T-helper 17 cell (primary cell): ENCODE measurements at places on chromosomes 16 and 17.

DNA sequence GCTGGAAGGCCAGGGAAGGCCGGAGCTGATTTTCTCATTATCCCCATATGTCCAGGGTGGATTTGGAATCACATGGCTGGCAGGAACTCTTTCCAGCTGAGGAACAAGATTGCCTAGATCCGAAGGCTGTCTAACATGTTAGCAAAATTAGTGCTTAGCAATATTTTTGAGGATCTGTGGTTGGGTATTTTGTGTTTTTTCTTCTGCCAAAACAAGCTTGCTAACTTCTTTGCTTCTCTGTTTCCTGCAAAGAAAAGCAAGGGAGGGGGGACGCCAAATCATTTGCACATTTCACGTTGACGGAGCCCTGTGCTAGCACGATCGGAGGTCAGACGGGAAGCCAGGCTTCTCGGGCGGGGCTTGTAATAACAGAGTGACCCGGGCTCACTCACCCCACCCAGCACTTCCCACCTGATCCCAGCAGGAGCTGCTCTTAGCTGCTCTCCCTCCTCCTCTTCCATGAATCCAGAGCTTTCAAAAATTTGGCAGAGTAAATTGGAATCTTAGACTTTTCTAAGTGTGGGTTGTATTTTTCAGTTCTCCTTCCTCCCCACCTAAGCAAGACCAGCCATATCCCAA, 33.3 kb upstream of the FOXF1 start:
- no peak for DNase-seq

DNA sequence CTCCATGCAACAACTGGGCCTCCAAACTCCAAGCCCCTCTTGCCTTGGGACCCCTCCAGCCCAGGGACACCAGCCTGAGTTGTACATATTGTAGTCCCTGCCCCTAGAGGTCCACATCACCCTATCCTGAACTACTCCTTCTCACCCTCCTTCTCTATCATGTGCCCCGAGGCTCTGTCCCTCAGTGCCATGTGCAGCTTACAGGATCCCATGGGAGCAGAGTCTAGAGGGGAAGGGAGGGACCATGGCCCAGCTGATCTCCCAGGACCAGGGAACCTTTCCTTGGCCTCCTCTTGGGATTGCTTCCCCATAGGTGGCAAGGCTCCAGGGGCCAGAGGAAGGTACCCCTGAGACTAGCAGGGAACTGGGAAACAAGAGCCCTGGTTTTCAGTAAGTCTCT, 35.3 kb downstream of the TMEM132E start:
- no peak for DNase-seq

DNA sequence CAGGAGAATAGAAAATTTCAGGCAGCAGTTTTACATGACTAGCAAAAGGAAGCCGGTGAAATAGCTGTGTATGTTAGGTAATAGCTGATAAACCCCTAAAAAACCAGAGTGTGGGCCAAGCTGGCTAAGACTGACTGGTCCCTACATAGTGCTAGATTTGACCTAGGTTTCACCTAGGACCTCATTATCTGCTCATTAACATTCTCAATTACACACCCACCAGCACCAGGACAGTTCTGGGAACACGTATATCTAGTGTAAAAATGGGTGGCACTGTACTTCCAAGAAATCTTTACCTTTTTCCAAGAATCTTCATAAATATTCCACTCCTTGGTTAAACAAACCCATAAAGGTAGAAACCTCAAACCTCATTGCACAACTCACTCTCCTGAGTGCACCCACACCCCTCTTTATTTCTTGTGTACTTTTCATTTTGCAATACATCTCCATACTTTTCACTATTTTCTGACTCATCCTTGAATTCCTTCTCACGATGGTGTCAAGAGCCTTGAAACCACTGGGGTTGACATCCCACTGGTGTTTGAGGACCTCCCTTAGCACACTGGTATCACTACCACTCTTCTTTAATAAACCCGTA, 262.7 kb upstream of the KCNJ16 start:
- no peak for DNase-seq

DNA sequence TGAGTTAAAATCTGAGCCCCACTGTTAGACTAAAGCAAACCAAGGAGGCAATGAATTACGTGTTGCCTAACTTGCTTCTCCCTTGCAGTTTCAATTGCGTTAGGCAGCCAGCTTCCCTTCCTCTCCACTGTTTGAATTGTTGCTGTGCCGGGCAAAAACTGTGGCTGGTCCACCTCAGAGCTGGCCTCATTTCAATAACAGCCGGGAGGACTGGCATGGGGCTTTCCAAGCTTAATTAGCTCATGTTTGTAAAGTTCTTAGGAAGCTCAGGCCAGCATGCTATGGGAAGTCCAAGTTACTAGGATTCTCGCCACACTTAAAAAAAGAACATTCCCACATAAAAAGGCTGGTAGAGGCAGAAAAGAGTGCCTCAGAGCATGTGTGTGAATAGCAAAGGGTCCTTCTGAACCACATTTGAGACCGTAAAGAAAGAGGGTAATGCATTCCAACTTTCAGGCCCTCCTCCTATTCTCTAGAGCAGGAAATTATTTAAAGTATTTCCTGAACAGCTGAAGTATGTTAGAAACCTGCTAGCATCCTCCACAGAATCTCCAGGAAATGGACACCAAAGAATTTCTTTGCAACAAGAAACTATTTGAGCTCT, 79.0 kb upstream of the SMURF2 start:
- DNase-seq, result no peak

- no peak for DNase-seq
Observed at GRCh38 chr17:79834565-79835469, 4.4 kb downstream of the CBX4 start.

- DNase-seq, result no peak
Observed at GRCh38 chr17:57916925-57917858, 38.0 kb downstream of the CUEDC1 start.

DNA sequence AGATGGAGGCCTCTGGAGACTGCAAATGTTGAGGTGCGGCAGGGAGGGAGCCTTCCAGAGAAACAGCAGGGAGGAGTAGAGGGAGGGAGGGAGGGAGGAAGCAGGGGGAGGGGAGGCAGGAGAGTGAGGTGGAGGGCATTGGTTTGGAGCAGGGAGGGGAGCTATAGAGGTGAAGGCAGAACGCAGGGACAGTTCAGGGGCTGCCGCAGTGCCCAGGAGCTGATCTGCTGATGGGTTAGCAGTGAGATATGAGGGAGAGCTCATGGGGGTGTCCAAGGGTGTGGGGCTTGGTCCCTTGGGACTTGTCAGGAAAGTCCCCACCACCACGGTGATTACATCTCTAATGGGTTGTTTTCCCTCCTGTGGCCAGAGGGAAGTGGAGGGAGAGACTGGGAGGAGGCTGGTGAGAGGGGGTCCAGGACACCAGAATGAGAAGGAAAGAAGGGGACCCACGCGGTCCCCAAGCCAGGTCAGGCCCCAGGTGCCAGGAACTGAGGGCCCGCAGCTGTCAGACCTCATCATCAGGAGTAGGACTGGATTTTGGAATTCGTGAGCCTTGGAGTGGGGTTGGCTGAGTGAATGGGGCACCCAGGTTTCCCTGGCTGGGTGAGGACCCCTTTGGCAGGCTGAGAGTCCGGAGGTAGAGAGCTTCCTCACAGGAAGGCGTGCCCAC, 11.2 kb downstream of the CA4 start:
- no peak for DNase-seq

GRCh38 chr16:70294385-70295025, 4.5 kb upstream of the DDX19B start:
- no peak for DNase-seq

GRCh38 chr17:61463316-61464129, 11.3 kb downstream of the TBX4 start:
- DNase-seq, result no peak

- no peak for DNase-seq
Observed at GRCh38 chr16:64705443-64705842, 416.4 kb downstream of the CDH11 start.

DNA sequence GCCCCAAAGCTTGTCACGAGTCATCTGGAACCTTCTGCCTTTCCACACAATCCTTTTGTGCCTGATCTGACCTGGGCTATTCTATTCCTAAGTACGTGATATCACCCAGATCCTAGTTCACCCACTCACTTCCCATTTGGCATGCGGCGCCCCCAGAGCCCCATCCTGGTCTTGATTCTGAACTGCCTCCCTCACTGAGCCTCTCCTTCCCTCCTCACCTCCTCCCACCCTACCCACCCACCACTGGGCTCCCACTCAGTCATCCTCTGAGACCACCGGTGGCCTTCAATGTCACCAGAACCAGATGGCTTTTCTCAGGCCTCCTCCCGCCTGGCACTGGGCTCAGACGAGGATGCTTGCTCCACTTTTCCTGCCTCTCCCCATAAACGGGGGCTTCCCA, 18.5 kb downstream of the WDR45B start:
- no peak for DNase-seq

- no peak for DNase-seq
Observed at GRCh38 chr17:56144223-56144622, 9.1 kb upstream of the ANKFN1 start.

- DNase-seq, result no peak
Observed at GRCh38 chr17:47864791-47865216, 13.8 kb upstream of the SP6 start.

- DNase-seq, result no peak
Observed at GRCh38 chr17:79340333-79341221, 266.0 kb downstream of the ENGASE start.

DNA sequence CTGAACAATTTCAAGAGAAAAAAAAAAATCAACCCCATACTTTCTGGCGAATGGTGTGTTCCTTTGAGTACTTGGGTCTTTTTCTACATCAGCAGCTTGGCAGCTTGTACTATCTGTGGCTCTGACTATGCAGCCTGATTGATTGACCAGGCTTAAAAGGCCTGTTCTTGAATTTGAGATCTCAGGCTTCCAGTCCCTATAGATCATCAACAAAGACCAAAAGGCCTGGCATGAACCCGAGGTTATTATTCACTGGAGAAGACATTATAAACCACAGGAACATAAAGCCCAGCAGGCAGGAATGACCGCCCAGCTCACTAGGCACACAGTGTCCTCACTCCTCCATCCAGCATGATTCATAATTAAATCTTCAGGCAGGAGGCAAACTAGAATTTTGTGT, 32.1 kb upstream of the CDH3 start:
- no peak for DNase-seq

DNA sequence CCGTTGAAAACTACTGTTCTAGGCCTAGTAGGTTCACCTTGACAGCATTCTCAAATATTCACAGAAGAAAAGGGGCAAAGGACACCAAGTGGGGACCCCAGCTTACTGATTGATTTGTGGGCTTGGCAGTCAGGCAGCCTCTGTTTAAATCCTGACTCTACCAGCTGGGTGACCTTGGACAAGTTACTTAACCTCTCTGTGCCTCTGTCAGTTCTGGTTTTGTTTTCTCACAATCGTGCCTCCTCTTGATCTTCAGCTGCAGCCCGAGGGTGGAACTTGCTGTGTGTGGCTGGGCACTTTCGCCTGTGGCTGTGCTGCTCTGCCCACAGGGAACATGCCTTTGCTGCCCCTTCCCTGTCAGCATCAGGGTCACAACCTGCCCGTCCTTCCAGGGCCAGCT, 17.8 kb downstream of the RAP1GAP2 start:
- DNase-seq, result no peak

- no peak for DNase-seq
Observed at GRCh38 chr16:6728381-6728780, 604.3 kb upstream of the RBFOX1 start.

DNA sequence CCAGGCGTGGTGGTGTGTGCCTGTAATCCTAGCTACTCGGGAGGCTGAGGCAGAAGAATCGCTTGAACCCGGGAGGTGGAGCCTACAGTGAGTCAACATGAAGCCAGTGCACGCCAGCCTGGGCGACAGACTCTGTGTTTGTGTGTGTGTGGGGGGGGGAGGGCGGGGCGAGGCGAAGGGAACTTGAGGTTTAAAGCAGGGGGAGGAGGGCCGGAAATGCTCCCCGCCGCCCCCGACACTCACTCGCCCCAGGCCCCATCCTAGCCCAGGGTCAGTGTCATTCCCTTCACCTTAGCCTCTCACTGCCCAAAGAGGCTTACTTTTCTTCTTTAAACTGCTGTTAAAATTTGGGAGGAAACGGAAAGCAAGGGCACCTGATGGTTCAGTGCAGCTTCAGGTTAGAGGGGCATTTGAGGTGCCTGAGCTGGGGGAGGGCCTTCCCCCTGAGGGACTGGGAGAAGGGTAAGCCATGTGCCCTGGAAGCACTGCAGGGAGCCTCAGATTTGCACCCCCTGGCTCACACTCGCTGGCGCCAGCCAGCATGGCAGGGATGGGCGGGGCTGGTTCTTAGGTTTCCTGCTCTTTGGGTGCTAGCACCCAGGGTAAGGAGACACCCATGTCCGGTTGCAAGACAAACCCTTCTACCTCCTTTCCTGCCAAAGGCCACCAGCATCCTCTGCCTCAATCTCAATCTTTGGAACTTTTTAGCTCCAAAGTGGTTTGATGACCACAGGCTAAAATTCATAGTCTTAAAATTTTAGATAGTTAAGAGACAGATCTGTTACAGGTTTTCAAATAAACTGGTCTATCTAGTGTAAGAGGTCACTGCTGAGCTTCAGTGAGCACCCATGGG, 2.2 kb upstream of the LIMD2 start:
- peak; percentile 51 for DNase-seq

DNA sequence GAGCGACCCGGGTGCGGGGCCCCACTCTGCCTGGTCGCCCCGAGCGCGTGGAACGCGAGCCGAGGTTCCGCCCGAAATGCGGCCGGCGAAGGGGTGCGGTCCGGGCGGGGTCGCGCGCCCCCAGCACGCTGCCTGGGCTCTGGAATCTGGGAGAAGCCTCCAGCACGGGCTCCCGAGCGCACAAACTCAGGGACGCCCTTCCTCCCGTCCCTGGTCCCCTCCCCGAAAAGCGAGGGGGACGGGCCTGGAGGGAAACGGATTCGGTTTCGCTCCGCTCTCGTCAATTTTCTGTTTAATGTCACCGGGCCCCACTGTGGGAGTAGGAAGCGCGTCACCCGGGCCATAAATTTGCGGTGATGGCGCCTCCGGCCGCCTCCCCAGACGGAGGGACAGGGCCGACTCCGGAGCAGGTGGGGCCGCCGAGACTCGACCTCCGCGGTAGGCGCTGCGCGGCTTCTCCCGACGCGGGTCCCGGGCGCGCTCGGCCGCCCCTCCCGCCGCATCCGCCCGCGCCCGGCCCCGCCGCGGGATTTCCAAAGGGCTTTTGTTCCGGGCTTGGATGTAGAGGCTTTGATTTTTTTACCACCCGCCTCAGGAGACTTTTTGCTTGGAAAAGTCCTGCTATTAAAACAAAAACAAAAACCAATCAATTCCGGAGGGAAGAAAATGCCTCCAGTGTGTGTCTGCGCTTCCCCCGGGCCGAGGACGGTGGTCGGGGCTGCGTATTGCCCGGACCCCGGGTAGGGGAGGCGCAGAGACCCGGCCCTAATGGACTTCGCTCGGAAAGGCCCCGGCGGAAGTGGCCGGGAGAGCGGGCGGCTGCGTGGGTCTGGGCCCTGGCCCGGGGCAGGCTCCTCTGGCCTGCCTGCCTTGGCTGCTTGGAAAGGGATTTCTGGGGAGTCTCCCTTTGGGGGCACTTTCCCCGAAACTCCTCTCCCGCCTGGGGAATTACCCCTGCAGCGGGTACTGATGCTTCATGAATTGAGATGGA, 7.9 kb upstream of the BAHCC1 start:
- no peak for DNase-seq
